ENCODE measurements at places on chromosomes 3 and 15.

GRCh38 chr3:184952671-184953070 is 140.7 kb downstream of the VPS8 start:
- DNase-seq: no peak

DNA sequence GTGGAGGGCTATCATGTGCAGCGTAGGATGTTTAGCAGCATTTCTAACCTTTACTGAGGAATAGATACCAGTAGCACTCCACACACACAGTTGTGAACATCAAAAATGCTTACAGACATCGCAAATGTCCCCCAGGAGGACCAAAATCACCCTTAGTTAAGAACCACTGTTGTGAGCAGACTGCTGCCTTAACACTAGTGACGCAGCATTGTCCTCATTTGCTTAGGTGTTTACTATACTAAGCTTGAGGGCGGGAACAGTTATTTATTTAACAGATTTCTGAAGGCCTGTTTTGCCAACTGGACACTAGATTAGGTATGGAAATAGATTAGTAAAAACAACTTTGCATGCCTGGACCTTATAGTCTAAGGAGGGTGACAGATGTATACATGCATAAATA is 2.3 kb downstream of the PPP2R3A start:
- DNase-seq: no peak

DNA sequence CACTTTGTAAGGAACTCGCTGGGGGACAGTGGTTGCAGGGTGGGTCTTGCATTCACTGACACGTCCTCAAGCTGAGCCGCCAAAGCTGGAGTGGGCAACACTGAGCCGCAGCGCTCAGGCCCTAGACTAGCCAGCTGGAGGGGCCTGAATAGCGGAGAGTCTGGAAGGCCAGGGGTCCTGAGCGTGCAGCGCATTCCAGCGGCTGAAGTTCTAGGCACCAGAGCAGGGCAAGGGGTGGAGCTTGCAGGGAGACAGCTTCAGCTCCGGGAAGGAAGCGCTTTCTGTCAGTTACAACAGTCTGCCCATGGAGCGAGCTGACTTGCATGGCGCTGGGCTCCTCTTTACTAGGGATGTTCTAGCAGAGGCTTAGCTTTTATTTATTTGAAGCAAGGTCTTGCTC is 2.7 kb downstream of the MAP6D1 start:
- DNase-seq: no peak

GRCh38 chr3:36540888-36541518 is 160.7 kb downstream of the STAC start:
- DNase-seq: no peak

DNA sequence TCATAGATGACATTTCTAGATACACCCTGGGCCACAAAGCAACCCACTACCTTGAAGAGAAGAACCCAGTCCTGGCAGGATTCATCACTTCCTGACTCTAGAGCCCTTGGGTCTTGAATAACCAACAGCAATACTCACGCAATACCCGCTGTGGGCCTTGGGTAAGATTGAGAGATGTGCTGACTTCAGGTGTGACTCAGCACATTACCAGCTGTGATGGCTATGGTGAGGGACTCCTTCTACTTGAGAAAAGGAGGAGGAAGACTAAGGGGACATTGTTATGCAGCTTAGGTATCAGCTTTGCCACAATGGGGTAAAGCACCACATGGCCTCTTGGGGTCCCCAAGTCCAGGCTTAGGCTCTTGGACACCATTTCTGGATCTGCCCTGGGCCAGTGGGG is 14.9 kb downstream of the C3orf33 start:
- DNase-seq: peak; percentile 7

DNA sequence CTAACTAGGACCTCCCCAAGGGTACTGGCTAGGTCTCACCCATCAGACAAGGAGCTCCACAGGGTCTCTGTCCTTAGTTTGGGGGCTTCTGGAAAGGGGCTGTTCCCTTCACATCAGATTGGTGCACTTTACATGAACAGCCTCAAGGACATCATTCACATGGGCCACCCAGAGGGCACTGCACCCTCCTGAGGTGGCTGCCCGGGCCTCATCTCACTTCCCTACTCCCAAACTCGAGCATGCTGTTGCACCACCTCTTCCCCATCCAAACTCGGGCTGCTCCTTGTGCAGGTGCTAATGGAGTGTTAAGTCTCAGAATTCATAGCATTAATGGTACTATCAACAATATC is 48.1 kb downstream of the RAB11A start:
- no peak for DNase-seq

DNA sequence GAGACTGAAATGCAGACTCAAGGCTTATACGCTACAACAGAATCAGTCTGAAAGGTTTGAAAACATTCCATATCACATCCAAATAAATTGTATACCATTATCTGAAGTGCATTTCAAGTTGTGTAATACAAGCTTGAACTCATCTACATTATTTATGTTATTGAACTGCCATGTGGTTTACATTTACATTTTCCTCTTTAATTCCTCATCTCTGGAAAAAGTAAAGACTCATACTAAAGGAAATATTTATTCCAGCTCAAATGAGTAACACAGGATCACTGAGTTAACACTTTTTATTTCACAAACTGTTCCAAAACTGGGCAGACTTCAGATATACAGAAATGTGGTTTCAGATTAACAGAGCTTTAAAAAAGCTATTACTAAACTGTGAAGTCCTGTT is 282.5 kb downstream of the ULK4 start:
- DNase-seq: no peak

- DNase-seq: no peak
Measured at GRCh38 chr3:17985658-17986347, 243.4 kb upstream of the TBC1D5 start.

GRCh38 chr3:126114443-126115386 is 30.8 kb upstream of the SLC41A3 start:
- no peak for DNase-seq

DNA sequence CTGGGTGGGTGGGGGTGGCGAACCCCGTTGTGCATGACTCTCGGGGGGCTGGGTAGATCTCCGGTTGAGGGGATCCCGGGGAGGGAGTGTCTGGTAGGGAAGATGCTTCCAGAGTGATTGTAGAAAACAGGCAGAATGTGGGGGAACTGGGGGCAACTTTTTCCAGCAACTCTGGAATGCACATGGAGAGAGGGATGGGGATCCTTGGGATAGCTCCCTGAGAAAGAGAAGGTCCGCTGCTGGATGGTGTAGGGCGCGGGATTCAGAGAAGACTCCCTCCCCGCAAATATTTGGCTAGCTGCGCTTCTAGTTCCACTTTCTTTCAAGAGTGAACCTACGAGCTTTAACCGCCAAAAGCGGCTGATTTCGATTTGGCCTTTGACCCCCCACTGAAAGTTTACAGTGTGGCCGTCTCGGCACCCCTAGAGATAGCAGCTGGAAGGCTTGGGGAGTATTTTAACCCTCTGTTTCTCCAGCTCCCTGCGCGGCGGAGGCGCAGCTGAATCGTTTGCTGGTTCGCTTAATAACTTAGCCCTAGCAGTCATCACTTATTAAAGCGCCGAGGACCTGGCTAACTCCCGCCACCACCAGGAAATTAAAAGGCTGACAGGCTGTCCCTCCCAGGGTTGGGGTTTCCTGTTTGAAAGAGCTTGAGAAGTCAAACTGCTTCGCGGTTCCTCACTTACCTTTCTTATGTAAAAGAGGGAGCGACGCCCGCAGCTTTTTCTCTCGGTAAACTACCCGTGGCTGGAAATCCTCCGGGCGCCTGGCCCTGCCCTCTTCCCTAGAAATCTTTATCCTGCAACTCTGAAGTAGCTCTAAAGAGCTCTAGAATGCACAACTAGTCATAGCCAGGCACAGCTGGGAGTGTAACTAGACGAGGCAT is 1.2 kb downstream of the PHLDB2 start:
- no peak for DNase-seq

- DNase-seq: no peak
Measured at GRCh38 chr15:66877477-66878271, 175.6 kb downstream of the SMAD6 start.

DNA sequence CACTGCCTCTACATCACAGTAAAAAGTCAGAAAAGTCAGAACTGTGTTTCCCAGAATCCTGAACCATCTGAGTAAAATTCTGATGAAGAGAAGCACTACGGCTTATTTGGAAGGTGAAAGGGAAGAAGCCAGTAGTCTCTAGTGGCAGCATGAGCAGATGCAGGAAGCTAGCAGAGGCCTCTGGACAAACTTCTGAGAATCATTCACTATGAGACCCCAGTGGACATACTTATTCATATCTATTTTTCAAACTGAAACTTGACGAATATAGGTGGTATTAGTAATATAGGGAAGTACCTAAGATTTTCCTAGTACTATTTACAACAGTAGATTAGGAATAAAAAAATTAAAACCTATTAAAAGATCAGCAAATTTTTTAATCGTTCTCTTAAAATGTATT is 272.8 kb upstream of the TTC14 start:
- DNase-seq: no peak

Measured in SIG-M5 (cell line).